ENCODE measurements at places on chromosomes 1 and 21.

DNA sequence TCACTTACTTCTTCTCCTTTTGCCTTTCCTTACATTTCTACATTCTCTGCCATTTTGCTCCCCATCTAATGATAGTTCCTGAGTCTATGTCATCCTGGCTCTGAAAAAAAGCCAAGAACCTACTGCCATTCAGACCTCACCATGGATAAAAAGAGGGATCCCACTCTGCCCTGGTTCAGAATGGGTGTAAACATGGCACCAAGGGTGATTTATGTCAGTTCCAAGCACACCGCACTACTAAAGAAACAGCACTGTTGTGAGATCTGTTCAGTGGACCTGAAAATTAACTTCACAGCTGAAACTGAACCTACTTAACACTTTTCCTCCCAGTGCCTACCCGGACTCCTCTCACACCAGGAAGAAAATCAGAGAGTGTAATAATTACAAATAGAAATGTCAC is 72.3 kb upstream of the NTPCR start:
- no peak for DNase-seq

- no peak for DNase-seq
Observed at GRCh38 chr1:173555651-173556305, 47.1 kb downstream of the SLC9C2 start.

DNA sequence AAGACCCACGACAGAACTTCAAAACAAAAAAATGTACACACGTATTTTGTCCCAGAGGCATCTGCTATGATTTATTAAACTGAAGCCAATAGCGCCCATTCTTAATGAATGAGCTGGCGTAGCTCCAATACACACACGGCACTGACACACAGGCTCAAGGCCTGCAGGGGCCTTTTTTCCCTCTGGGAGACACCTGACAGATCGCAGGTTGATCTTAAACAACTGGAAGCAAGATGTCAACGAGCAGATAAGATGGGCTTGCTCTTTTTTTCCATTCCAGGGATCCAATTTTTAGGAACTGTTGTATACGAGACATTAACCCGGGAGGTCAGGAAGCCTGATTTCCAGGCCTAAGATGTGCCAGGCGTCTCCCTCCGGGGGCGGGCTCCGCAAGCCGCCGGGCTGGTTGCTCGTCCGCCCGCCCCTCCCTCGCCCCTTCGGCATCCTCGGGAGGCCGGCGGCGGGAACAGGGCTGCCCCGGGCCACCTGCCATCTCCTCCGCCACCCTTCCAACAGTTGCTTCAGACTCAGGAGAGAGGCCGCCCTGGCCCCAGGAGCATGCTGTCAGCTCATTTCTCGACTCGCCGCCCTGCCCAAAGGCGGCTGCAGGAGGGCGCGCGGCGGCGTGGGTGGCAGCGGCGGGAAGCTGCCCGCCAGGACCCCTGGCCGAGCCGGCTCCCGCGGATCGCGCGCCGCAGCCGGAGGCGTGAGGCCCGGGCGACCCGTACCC is 735 bp downstream of the TTC13 start:
- peak; percentile 18 for DNase-seq

DNA sequence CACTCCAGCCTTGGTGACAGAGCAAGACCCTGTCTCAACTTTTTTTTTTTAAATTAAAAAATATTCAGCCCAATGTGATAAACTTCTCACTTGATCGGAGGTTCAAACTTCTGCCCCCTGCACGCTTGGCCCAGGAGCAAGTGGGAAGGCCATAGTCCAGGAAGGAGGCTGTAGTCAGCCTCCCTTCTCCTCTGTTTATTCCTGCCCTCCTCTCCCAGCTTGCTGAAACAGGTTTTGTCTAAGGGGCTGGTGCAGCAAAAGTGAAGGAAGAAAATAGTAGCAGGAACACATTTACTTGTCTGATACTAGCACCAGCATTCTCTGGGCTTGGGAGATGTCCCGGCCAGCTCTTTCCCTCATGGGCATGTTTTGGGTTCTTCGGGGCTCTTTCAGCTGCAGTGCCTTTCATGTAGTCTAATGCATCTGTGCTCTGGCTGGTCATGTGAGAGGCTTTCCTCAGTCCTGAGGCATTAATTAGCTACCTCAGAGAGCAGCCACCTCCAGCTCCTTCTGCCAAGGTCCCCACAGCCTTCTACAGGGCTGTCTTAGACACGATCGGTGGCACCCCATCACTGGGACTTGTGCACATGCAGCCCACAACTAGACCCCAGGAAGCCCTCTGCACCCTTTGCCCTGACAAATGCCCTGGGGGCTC is 12.9 kb downstream of the SLC44A3 start:
- DNase-seq = no peak

DNA sequence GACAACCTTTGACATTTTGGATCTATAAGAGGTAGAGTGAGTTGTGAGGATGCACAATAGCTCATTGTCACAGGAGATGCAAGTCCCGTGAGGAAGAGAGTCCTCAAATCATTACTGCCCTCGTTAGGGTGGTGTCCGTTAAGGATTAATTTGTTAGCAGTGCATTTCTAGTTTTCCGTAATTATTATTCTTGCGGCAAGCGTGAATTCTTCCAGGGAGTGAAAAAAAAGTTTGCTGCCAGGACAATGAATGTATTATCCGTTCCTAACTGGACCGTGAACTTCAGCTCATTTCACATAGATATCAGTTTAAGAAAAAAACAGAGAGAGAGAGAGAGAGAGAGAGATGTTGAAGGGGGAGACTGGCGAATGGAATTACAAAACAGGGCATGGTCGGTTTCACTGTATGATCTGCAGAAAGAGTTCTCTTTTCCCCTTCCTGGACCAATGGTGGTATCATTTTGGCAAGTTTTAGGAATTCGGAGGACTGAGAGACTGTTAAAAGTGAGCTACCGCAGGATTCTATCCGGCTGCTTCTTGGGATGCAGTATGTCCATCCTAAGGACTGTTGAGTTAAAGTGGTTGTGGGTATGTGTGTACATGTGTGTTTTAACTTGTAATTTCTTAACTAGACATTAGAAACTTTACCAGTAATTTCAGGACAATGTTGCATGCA is 216.0 kb upstream of the NFIA start:
- no peak for DNase-seq

DNA sequence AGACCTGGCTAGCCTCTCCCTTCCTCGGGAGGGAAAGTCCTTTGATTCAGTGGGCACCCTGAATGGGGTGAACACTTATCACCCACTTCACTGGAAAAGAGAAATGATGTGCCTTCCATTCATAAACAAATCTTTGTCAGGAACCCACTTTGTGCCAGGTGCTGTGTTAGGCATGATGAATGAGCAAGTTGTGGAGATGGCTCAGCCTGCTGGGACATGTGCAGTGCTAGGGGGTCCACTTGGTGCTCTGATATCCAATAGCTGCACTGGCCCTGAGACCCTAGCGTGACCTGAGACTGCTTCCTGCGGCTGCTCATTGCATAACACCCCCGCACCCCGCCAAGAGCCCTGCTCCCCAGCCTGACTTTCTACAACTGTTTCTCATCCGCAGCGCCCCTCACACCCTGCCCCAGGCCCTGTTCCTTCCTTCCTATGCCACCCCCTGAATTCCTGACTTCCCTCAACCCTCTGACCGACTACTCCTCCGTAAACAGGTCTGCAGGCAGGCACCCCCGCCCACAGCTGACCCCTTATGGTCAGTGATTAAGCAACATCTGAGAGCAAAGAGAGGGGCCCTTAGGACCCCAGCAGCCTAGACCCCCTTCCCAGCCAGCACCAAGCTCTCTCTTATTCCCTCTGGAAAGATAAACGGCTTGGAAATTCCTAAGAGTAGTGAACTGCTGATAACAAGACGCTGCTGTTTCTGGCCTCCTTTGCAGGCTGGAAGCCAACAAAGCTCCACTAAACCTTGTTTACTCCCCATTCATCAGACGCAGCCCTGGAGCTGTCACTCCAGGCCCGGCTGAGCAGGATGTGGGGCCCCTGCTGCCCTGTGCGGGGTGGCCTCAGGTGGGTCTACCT is 12.9 kb downstream of the CSRP1 start:
- no peak for DNase-seq

DNA sequence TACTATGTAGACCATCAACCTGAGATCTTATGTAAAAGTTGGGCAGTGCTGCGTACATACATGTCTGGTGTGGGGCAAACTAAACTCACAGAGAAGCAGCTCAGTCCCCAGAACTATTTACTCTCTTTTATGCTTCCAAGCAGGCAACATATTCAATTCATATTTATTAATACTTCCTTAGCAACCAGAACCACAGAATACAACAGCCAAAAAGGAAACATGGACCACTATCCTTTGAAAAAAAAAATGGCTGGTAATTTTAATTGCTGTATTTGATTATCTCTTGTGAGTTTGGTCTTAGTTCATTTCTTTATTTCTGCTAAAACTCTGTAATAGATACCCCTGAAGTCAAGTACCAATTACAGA is 1.5 kb upstream of the PPP1R15B start:
- no peak for DNase-seq

DNA sequence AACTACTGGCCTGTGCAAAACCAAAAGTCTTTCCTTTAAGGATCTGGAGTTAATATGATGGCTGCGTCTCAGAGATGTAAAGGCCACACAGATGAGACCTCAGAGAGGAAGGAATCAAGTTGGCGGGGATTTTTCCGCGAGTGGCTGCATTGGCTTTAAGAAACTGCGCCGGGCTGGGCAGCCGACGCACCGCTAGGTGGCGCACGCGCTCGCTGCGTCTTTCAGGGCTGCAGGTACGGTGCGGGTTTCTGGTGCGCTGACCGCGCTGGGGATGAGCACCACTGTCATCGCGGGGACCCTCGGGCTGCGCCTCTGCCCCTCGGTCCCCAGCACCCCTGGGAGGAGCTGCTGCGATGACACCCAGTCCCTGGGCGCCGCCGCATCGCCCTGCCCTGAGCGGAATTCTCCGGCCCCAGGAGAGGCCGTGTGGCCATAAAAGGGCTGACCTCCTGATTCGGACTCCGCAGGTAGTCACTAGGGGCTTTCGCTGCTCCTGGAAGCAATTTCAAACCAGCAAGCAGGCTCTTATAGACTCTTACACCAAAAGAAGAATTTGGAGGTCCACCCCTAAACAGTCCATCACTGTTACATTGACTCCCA is 241.0 kb downstream of the KCNJ6 start:
- peak; percentile 55 for DNase-seq

GRCh38 chr1:215416497-215416896 is 150.6 kb upstream of the KCTD3 start:
- DNase-seq = no peak

DNA sequence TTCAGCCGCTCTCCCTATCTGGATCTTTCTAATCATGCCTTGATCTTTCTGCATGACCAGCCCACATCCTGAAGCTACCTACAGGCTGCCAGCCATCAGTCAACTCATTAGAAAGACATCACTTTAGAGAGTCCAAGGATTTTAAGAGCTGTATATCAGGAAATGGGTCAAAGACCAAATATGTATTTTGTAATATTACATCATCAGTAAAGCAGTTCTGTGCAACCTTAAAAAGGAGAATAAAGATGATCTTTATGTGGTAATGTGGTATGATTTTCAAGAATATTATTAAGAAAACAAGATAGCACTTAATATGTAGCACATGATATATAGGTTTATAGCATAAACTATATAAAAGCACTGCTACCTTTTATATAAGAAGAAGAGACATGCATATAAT is 47.6 kb downstream of the SLC30A7 start:
- DNase-seq = no peak

- DNase-seq = no peak
Observed at GRCh38 chr1:22509815-22510214, 53.5 kb upstream of the EPHA8 start.

All from RWPE1 (cell line).